Fibroblast of skin of left biceps (primary cell): ENCODE measurements at places on chromosomes 1 and 21.

- peak; percentile 0 for DNase-seq
Observed at GRCh38 chr1:101820071-101820470, 176.7 kb downstream of the OLFM3 start.

GRCh38 chr21:21860888-21861287, 862.7 kb downstream of the NCAM2 start:
- no peak for DNase-seq

- DNase-seq = no peak
Observed at GRCh38 chr1:196690582-196690981, 38.7 kb downstream of the CFH start.

DNA sequence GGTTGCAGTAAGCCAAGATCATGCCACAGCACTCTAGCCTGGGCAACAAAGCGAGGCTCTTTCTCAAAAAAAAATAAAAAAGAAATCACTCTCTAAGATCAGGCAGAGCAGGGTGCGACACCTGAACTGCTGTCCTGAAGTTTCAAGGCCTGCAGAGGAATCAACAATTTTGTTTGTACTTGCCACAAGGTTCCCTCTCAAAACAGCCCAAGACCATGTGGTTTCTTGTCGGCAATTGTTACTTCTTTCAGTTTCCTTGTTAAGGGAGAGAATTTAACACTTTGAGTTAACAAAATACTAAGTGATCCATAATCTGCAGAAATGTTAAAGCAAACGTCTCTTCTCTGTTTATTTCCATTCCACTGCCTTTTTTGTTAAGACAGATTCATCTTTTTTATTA, 36.5 kb downstream of the MACO1 start:
- DNase-seq = no peak

DNA sequence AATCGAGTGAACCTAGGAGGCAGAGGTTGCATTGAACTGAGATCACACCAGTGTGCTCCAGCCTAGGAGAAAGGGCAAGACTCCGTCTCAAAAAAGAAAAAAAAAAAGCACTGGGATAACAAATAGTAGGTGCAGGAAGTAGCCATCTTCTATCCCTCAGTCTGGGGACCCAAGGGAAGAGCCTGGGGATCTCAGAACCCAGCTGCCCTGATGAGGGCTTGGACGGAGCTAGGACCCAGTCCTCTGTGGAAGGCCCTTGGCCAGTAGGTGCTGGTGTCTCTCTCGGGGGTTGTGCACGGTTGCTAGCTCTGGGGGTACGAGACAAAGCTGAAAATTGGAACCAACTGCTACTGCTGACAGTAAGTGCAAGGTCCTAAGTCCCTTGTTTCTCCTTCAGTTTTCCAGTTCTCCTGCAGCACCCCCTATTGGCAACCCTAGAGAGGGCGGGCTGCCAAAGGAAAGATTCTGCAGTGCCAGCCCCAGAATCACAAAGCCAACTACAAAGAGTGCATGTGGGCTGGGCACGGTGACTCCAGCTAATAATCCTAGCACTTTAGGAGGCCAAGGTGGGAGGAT, 57.6 kb upstream of the KIF1B start:
- no peak for DNase-seq

DNA sequence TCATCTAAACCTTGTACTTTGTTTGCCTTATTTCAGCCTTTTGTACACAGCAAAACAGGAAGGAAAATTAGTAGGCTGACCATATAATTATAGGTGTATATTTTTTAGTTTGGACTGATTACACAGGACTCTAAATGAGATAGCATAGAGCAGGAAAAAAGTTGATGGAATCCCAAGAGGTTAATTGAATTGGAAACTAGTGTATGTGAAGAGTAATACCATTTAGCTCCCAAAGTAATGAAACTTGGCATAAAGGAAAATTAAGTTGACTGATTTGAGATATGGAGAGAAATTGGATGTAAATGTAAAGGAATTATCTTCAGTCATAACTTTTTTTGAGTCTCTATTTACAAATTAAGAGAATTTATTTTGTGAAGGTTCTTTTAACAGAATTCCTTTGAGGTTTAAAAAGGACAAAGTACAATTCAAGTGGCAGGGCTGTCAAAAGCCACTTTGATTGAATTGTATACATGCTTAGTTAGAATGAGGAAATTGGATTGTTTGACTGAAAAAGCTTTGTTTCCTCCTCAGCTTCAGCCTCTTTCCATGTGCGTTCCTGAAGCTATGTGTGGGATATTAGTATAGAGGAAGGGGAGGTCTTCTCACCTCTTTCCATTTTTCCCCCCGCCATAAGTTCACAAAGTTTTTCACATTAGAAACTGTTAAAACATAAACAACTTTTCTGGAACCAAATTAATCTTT, 26.4 kb downstream of the SNX27 start:
- DNase-seq = no peak

- DNase-seq = peak; percentile 33
Observed at GRCh38 chr1:24409535-24409934, 4.0 kb downstream of the STPG1 start.

- DNase-seq = no peak
Observed at GRCh38 chr1:168572633-168573032, 3.8 kb upstream of the XCL1 start.

DNA sequence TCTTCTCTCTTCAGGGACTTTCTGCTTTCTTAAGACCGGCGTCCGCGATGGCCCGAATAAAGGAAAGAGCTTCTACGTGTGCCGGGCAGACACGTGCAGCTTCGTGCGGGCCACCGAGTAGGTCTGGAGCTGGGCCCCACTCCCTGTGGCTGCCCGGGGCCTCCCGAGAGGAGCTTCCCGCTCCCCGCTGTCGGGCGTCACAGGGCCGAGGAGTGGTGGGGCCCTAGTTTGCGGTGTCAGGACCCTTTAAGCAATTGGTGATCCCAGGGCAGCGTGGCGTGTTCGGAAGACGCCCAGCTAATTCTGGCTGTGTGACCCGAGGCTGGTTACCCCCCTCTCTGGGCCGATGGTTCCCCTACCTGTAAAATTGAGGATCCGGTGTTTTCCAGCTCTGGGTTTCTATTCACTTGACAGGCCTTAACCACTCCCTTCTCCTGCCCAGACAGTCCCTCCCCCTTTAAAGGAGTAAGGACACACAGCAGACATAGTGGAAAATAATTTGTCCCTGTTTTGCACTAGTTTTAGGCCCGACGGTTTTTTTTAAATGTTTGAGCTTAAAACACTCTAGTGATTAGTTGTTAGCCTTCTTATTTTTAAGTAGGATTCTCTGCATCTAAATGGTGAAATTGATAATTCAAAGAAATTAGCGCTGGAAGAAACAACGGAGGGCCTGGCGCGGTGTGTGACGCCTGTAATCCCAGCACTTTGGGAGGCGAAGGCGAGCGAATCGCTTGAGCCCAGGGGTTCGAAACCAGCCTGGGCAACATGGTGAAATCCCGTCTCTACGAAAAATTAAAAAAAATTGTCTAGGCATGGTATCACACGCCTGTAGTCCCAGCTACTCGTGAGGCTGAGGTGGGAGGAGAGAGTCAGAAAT, 553 bp downstream of the TTF2 start:
- no peak for DNase-seq

- no peak for DNase-seq
Observed at GRCh38 chr1:5770981-5771765, 221.1 kb downstream of the NPHP4 start.

GRCh38 chr1:9182784-9183257, 51.8 kb upstream of the H6PD start:
- DNase-seq = no peak

DNA sequence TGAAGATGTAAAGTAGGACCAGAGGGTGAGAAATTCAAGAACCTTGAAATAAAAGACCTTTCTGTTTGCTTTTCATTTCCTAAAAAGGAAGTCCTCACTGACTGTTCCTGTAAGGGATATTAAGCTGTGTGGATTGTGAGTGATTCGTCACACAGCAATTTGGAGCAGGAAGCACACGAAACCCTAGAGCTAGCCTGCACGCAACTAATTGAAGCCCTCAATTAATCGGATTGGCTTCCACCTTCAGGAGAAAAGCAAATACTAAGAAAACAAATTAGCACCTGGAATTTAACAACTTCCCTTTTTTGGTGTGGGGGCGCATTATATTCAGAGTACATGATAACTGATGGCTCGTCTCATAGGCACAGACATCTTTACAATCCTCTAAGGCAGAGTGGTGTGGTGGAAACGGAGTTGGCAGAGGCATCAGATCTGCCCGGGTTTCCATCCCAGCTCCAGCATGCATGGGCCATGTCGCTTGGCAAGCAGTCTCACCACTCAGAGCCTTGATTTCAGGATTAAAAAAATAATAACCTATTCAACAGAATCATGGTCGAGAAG, 95.2 kb downstream of the KCNJ15 start:
- peak; percentile 87 for DNase-seq

DNA sequence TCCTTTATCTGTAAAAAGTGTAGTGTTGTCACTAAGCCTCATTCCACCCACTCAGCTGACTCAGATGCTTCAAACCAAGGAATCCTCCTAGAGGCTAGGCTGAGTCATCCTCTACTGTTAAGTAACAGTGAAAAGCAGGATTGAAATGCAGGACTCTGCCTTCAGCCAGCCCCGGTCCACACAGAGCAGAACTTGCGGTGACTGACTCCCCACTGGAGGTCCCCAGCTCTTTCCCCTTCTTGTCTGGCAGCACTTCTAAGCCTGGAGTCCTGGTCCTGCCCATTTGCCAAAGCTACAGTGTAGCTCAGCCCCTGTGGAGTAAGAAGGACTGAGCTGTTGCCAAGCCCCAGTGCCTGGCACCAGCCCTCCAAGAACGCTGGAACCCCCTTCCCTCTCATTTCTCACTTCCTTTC, 1.7 kb downstream of the RAB7B start:
- DNase-seq = peak; percentile 78

GRCh38 chr1:204680461-204680860, 5.1 kb downstream of the LRRN2 start:
- no peak for DNase-seq

- no peak for DNase-seq
Observed at GRCh38 chr1:42946120-42946898, 12.4 kb downstream of the SLC2A1 start.

GRCh38 chr1:160413716-160414115, 13.4 kb downstream of the VANGL2 start:
- no peak for DNase-seq

- DNase-seq = no peak
Observed at GRCh38 chr1:8665833-8666232, 151.6 kb downstream of the RERE start.

GRCh38 chr1:9904596-9904995, 5.5 kb downstream of the CTNNBIP1 start:
- DNase-seq = no peak

- no peak for DNase-seq
Observed at GRCh38 chr21:42981862-42982261, 7.5 kb downstream of the PKNOX1 start.

DNA sequence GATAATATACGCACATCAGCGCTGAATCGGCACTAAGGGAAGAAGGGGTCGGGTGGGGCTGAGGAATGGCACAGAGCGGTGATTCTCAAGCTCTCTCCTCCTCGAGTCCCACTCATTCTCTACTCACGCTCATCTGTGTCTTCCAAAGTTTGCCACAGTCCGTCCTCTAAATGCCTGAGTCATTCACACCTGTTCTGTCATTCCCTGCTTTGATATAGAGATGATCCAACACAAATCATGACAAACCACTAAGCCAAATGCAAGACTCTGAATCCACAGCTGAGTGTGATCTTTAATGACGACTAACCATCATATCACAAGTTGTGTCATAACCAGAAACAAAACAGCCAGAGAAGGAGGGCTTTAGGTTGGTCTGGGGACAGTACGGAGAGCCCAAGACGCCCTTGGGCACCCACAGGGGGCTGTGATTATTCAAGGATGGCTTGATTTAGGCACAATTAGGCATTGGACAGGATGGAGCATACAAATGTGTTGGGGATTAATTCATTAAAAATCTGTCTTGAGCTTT, 501.5 kb downstream of the KIF26B start:
- DNase-seq = no peak

GRCh38 chr1:230851291-230851691, 17.0 kb downstream of the C1orf198 start:
- DNase-seq = peak; percentile 74

- DNase-seq = no peak
Observed at GRCh38 chr1:31959521-31960340, 21.6 kb upstream of the PTP4A2 start.

GRCh38 chr1:64184003-64184440, 19.4 kb upstream of the UBE2U start:
- DNase-seq = peak; percentile 51

DNA sequence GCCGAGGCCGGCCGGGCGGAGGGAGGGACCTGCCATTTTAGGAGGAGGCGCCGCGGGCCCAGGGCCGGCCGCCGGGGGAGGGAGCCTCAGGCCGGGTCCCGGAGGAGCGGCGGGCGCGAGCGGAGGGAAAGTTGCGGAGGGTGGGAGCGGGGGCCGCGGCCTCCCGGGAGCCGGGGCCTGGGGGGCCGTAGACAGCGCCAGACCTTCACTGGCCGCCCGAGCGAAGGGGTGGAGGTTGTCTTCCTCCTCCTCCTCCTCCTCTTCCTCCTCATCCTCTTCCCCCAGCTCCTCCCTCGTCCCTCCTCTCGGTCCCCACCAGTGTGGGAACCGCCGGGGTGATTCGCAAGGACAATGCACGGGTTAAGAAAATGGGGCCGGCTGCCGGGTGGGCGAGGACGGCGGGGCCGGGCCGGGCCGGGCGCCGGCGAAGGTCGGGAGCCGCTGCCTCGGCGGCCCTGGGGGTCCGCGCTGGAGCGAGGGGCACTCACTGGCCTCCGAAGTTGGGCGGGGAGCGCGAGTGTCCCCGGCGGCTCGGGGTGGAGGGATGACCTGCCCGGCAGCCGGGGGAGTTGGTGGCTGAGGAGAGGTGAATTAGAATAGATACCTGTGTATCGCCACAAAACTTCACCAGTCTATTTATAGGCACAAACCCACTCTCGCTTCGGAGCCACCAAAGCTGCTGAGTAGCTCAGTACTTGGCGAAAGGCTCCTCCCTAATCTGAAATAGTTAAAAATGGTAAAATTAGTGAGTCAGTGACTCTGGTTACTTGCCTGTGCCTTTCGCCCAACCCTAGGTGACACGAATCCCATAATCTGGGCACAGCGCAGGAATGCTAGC, 1.3 kb downstream of the DYRK1A start:
- no peak for DNase-seq

DNA sequence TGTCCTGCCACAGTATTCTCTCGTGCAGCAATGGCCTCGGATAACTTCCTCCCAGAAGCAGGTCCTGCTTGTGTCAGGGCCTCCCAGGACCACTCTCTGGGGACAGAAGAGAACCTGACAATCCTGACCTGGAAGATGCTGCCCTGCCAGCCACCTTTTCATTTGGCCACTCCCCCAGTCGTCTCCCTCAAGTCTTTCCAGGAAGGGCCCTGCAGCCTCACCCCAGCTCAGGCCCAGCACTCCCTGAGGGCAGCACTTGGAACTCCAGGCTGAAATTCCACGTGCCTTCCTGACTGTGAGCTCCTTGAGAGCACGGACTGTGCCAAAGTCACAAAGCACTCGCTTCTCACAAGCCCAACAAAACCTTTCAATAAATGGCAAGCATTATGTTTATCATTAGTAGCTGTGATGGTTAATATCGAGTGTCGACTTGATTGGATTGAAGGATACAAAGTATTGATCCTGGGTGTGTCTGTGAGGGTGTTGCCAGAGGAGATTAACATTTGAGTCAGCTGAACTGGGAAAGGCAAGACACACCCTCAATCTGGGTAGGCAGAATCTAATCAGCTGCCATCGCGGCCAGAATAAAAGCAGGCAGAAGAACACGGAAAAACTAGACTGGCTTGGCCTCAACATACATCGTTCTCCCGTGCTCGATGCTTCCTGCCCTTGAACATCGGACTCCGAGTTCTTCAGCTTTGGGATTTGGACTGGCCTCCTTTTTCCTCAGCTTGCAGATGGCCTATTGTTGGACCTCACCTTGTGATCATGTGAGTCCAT, 2.3 kb upstream of the CLEC20A start:
- DNase-seq = no peak

- no peak for DNase-seq
Observed at GRCh38 chr21:30146558-30147282, 19.9 kb downstream of the CLDN17 start.
